ENCODE measurements at places on chromosomes 4 and X.

GRCh38 chr4:37533286-37534033, 152.7 kb downstream of the RELL1 start:
- no peak for DNase-seq

GRCh38 chr4:151784706-151785105, 23.9 kb upstream of the GATB start:
- DNase-seq: no peak

GRCh38 chr4:77636902-77637301, 31.3 kb downstream of the CXCL13 start:
- peak; percentile 75 for DNase-seq

- peak; percentile 32 for DNase-seq
These were observed 161.9 kb downstream of the PHF8 start for GRCh38 chrX:53882331-53882730.

DNA sequence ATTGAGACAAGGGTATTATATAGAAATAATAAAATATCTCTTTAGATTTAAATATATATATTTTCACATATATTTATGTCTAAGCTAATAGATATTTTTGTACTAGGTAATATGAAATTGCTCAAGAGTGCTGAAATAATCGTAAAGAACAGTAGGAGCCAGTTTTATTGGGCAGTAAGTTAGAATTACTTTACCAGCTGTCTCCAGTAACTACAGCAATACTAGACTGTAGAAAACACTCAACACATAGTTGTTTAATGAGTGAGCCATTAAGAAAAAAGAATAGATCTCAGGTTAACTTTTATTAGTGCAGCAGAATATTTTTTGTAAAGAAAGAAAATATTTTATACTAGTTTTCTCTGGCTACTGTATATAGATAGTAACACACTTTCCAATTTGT, 715.2 kb downstream of the TRIML1 start:
- no peak for DNase-seq

DNA sequence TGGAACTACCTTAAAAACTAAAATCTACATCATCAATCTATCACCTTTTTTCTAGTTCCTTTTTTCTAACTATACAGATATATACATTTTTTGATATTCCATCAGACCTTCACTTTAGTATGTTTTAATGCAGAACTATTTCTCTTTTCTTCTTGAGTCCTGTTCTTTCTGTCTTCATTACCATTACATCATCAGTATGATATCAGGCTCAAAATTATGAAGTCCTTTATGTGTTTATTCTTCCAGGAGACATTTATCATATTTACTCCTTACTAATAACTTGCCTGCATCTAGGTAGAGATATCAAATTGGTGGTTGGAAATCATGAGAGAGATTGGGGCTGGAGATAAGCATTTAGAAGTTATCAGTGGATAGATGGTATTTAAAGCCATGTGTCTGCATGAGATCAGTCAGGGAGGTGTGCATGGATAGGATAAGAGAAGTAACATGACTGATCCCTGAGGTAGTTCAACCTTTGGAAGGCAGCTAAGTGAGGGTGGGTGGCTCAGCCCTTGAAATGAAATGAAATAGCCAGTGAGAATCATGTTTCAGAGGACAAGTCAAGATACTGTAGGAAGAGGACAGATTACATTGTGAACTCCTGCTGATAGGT, 43.1 kb downstream of the MRPL1 start:
- no peak for DNase-seq

GRCh38 chr4:149296084-149296483, 519.6 kb downstream of the IQCM start:
- DNase-seq: no peak

All from EH (cell line).